ENCODE measurements at places on chromosomes 2 and 18.

GRCh38 chr2:201450954-201451291, 335 bp downstream of the TRAK2 start:
- DNase-seq: no peak

DNA sequence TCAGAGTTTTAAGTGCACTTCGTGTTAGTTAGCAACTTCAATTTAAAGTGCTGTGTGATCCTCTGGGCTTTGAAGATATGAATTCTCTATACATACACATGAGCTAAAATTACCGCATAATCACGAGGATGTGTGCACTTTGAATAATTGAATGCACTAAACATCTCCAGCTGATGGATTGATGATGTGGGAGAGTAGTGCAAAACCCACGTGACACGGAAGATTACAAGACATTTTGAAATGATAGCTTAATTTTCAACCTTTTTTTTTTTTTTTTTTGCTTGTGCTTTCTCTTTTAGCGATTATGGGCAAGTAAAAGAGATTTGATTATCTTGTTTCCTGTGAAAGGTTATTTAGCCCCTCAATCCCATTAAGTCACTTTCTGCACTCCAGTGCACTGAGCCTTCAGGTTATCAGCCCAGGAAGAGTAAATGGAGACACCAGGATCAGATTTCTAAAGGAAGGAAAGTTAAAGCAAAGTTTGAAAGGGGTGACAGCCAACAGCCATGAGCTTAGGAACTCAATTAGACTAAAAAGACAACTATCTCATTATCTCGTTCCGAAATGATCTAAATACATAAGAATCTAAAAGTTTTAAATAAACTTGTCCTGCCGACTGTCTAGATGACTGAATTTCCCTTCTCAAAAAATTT, 81.6 kb downstream of the CDK15 start:
- DNase-seq: no peak

GRCh38 chr18:57434536-57435494, at the start of gene ONECUT2:
ONECUT2 (plus strand) TSS chr18:57435374; CDS start chr18:57435717, 343 bp downstream.
- peak; percentile 79 for DNase-seq

DNA sequence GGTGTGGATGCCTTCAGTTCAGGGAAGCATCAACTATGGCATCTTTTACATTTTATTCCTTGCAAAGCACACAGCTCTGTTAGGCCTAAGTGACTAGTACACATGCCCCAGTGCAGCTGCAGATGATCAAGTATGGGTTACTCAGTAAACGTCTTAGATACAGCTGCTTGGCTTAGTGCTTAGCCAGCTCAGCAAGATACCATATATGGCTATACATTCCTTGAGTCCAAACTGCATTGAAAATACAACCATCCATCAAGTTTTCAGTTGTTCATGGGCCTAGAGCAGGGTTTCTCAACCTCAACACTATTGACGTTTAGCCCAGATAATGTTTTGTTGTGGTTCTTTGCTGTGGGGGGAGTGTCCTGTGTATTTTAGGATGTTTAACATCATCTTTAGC, 769.9 kb downstream of the TSN start:
- no peak for DNase-seq

DNA sequence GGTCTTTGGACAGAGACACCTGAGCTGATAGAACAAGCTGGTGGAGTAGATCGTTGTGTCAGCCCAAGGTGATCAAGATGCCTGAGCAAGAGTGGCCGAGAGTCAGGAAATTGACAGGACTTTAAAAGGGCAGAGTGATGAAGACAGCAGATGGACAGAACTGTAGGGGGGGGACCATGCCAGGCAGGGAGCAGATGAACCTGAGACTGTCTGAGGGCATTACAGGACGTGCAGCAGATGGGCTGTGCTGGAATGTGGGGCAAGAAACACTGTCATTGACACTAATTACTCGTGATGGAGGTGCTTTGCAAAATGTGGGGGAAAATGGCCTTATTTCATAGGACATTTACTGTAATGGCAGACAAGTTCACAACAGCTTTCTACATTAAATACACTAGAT, 225.0 kb downstream of the THSD7B start:
- DNase-seq: no peak

DNA sequence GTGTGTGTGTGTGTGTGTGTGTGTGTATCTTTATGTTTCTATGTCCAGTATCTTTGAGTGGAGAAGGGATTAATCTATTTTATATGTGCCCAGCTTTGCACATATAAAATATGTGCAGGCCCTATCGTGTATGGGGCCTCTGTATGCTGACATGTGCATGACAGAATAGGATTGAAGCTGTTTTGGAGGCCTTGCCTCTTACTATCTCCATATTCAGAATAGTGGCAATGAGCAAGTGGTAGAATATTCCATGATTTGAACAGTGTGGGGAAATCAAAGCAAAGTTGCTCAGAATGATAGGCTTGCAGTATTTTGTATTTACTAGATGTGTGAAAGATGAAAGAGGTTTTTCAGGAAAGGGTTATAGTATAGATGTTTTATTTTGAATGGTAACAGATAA, 480.8 kb downstream of the XIRP2 start:
- DNase-seq: no peak

DNA sequence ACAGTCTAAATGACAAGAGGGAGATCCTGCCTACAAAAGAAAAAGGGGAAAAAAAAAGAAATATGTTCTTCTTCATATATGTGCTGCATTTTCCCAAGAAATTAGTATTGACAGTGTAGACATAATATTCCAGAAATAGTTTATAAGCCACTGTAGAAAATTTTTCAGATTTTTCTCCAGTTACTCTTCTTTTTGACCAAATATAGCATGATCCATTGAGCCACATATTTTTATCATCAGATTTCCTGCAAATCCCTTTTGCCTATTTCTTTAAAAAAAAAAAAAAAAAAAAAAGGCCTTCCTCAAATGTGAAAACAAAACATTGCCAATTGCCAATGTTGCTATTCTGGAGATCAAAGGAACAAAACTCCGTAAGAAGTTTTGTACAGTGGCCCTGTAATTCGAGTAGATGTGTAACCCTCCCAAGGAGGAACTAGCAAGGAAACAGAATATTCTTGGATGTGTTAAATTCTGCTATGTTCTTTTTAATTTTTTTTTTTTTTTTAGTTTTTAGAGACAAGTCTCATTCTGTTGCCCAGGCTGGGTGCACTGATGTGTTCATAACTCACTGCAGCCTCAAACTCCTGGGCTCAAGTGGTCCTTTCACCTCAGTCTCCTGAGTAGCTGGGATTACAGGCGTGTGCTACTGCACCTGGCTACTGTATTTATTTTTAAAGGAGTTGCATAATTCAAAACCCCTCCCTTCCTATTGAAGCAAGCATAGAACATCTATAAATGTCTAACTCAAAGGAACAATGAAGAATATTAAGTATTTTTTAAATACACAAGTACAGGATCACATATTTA, 12.5 kb upstream of the CABYR start:
- DNase-seq: no peak

- peak; percentile 66 for DNase-seq
Measured at GRCh38 chr2:165691615-165692014, 102.4 kb downstream of the GALNT3 start.

GRCh38 chr2:23636426-23636825, 251.4 kb downstream of the KLHL29 start:
- DNase-seq: no peak

GRCh38 chr2:150567771-150568301, 80.4 kb upstream of the RND3 start:
- no peak for DNase-seq

DNA sequence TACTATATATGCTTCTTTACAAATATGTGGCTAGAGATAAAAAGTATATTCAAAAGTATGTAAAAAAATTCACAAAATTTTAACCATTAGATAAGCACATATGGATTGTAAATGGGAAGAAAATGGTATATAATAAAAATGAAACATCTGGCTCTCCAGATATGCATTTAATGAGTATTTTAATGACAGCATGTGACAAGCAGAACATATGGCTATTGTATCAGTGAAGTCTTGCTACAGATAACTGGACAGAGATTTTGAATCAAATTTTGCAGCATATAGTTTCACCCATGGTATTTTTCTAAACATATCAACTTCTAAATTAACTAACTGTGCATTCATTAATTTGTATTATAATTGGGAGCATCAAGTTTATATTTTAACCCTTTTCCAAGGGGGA, 5.0 kb upstream of the ABCA12 start:
- DNase-seq: no peak

DNA sequence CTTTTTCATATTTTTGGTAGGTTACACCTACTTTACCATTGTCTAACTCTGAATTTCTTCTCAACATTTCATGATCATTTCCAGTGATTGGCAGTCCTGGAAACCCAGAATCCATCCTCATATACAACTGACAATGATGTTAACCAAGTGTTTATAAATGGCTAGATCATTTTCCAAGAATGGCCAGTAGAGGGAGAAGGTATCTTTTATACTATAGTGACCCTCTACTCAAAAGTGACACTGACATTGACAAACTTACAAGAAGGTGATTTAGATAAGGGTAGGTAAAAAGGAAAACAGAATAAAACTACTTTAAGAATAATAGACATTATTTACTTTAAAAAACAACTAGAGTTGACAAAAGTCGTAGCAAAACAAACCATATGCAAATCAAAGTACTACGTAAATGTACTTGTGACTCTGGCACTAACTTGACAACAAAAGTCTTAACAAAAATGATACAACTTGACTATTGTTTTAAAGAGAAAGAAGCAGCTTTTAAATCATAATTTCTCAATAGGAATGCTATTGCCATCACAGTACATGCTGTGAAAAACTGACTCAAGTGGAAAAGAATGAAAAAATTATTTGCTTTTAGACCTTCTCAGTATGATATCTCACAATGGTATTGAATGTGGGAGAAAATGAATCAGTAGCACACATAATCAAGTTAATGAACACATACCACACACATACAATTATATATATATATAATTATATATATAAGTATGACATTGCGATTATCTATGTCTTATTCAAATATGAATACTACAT, 76.6 kb upstream of the GRB14 start:
- no peak for DNase-seq

- DNase-seq: peak; percentile 90
Measured at GRCh38 chr2:217929757-217930707, 72.8 kb downstream of the TNS1 start.

DNA sequence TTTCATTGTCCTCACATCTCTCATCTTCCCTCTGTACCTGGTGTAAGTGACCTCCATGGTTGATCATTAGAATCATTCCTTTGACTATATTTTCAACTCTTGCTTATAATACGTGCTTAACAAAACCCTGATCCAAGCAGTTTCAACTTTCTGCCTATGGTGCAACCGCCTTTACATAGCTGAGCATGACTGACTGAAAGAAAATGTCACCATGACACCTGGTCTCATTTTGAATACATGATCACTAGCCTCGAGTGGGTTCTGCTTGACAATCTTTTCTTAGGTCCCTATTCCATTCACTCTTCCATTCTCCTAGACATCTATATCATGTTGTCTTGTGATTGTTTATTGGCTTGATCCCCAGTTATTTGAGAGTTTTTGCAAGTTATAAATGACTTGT, 78.9 kb upstream of the STAM2 start:
- DNase-seq: no peak

GRCh38 chr2:241893265-241893664, 23.7 kb downstream of the RTP5 start:
- no peak for DNase-seq

DNA sequence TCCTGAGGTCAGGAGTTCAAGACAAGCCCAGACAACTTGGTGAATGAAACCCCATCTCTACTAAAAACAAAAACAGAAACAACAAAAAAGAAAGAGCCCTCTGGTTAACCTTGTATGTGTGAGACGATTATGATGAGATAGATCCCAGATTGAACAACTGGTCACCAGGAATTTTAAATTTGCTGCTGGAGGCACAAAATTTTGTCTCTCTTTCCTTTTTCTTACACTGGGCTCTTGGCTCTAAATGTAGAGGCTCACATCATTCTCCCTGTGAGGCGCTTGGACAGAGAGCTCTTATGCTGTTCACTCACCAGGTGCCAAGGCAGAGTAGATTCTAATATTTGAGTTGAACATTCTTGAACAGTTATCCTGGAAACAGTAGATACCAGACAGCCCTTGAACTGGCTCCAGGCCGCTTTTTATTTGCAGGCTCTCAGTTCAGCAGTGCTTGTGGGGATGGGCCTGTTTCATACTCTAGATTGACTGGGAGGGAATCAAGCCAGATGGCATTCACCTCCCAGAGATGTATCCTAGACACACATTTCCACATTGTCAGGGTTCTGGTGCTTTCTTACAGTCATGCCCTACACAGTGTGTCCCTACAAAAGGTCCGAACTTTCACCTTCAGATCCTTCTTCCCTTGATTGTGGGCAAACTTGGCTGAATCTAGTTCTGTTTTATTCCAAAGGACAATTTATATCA, 1159.6 kb downstream of the RPIA start:
- DNase-seq: no peak

DNA sequence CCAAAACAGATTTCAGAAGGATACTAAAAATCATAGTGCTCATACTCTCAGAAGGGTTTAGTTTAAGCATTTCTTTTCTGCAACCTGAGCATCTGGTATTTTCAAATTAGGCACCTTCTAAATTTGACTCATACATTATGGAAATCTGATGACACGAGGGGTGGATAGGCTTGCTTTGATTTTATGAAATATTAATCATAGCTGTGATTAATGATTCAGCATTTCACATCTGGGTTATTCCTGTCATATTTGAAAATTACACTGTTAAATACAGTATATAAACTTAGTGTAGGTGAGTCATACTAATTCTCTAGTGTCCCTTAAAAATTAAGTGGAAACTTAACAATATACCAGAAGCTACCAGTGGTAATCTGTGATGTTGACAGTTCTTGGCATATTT, 47.7 kb downstream of the MRPS9 start:
- no peak for DNase-seq

DNA sequence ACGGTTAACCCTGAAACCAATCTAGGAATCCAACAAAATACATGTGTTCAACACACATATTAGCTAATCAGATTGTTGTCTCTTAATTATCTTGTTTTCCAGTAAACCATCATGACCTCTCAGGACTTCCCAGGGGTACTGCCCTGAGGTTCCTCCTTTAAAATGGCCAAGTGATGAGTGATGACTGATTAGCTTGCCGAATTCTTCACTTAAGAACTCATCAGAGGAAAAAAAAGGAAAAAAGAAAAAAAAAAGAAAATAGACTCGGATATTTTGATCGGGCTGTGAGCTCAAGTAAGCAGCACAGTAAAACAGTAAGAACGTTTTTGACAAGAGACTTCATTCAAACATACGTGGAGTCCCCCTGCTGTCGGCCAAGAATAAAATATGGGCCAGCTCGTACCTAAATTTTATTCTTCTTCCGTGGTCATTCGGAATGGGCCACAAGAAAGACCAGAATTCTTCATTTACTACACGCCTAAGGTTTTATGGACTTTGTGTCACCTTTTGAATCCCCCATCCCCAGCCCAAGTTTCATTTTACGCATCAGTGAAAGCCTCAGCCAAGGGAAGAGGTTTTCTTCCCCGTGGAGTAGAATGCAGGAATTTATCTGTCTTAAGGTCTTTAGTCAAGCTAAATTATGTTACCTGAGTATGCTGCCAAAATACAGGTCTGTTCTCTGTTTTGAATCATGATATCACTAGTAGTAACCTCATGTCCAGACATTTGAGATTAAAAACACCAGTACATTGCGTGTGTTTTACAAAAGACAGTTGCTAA, 40.5 kb downstream of the COLEC12 start:
- no peak for DNase-seq

- peak; percentile 67 for DNase-seq
Measured at GRCh38 chr2:132415915-132416722, 486 bp upstream of the GPR39 start.

GRCh38 chr2:136439064-136439676, 321.2 kb upstream of the CXCR4 start:
- no peak for DNase-seq

- no peak for DNase-seq
Measured at GRCh38 chr2:237171881-237172280, 86.2 kb downstream of the COPS8 start.

All from right atrium auricular region (tissue), 2 donors.